T follicular helper cell (primary cell): ENCODE measurements at places on chromosomes 2 and 18.

DNA sequence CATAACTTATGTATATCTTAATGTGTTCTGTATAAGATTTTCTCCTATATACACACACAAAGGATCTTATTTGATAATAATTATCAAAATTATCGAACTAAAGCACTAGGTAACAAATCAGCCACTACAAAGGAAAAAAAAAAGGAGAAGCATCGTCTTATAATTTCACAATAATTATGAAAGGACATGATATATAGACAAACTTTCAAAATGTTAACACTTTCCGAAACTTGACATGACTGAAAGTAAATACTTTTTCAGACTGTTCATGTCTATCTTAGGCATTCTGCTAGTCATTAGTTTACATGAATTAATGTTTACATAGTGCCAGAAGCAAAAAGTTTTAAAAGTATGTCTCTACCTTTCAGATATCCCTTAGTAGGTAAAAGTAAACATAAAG lies 7.3 kb upstream of the NR4A2 start:
- DNase-seq: no peak

GRCh38 chr2:60555066-60555782 lies 1.8 kb upstream of the BCL11A start:
- DNase-seq: peak; percentile 44

DNA sequence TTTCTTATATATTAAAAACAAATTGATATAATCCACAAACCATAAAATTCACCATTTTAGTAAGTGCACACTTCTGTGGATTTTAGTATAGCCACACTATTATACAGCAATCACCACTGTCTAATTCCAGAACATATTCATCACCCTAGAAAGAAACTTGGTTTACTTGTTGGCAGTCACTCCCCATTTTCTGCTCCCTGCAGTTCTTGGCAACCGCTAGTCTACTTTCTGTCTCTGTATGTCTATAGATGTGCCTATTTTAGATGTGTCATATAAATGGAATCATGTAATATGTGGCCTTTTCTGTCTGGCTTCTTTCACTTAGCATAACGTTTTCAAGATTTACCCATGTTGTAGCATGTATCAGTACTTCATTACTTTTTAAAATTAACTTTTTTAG lies 5.7 kb downstream of the CKAP2L start:
- DNase-seq: no peak

DNA sequence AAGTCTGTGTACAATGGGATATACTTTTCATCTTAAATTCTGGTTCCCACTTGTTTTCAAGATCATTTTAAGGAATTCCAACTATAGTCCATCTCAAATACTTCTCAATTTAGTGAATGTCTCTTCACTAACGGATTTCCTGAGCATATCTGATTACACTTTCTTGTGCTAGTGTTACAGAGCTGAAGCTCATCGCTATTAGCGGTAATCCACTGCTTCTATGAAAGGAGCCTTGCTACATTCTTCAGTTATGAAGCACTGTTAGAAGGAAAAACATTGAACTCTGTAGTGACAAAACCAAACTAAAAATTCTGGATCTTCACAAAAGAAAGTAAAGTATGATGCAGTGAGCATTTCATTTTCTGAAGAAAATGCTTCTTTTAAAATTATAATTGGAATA lies 72.0 kb downstream of the AGPS start:
- no peak for DNase-seq

DNA sequence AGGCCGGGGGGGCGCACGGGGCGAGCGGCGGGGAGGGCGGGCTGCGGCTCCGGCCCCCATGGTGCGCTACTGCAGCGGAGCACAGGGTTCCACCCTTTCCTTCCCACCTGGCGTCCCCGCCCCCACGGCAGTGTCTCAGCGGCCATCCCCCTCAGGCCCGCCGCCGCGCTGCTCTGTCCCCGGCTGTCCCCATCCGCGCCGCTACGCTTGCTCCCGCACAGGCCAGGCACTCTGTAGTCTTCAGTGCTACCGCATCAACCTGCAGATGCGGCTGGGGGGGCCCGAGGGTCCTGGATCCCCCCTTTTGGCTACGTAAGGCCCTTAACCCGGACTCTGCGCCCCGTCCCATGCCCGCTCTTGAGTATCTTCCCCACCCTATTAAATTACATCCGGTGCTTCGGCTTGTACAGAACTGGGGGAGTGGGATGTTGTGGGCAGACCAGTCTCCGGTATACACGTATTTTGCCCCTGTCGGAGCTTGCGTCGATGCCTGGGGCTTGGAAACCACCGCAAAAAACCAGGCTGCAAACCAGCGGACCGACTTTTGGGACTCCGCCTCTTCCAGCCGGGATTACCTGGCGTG lies 598 bp upstream of the WBP1 start:
- DNase-seq: peak; percentile 66

GRCh38 chr2:101112772-101113157 lies 38.4 kb downstream of the TBC1D8 start:
- DNase-seq: no peak

GRCh38 chr18:74715306-74715705 lies 117.6 kb downstream of the ZNF407 start:
- no peak for DNase-seq

DNA sequence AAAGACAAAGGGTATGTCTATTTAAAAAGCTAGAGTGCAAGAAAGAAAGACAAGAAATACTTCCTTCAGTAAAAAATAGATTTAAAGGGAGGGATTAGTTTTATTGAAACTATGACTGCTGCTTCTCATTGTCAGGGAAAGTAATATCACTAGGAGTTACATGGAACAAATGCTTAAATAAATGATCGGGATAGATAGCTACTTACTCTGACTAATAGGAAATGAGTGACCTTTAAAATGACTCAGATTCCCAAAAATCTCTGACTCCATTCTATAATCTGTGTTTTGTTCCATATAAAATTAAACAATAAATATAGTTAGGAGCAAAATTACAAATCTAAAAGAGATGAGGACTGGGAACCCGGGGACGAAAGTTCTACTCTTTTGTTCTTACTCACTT lies 669.3 kb downstream of the NR4A2 start:
- DNase-seq: no peak
